ENCODE measurements at places on chromosomes 3 and 15. TPM values are rescaled to one million over a fixed set of nuclear protein-coding genes. Genes with fewer than 3 reads are reported as not detected.

RUBCN gene
- 50.2 TPM for total RNA-seq

- no peak for DNase-seq
Measured at GRCh38 chr3:161548301-161548700, 51.7 kb downstream of the OTOL1 start.

DNA sequence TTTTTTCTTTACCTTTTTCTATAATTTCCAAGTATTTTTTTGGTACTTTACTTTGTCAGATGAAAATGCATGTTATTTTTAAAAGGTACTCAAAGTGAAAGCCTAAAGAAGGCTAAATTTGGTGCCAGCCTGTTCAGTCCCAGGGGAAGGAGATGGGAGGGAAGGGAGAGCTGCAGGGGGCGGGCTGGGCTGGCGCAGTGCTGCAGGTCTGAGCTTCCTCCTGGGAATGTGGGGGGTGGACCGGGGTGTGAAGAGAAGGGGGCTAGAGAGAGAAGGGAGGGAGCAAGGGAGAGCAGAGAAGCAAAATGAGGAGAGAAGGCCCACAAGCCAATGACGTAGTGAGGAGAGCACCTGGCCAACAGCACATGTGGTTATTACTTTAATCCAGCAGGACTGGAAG, 71.0 kb upstream of the SCN5A start:
- no peak for DNase-seq

DNA sequence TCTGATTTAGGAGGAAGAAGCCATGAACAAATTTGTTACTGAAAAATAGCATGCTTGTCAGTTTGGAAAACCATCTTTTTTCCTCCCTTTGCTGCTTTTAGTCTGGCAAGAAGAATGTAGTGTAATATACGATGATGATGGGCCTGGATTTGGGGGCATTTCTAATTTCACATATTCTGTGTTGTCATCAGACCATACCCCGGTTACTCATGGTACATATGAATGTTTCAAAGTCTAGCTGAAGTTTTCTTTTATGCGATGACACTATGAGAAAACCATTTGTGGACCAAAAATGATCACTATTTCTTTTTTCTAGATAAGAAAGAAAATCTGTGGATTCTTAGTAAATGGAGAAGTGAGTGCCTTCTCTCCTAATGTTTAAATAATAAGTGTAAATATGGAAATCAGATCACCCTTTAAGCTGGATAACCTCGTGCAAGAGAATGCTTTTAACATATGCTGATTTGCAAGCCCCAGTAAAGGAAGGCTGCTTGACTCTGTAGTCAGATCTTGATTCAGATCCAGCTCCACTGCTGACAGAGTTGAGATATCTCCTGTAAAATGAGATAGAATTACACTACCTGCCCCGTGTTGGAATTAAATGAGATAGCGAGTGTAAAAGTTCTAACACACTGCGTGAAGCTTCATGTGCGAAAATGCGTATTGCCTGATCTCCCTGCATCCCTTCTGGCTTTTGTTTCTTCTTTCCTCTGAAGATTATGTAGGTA, 3.0 kb downstream of the MEF2A start:
- no peak for DNase-seq

- no peak for DNase-seq
Measured at GRCh38 chr3:160738048-160738447, 18.0 kb upstream of the PPM1L start.

- DNase-seq, result peak; percentile 84
Measured at GRCh38 chr15:80567721-80568157, 127.4 kb upstream of the ABHD17C start.

Measured in lower leg skin (tissue), 4 donors.